ENCODE measurements at places on chromosomes 6 and 20. TPM values are rescaled to one million over a fixed set of nuclear protein-coding genes. Genes with fewer than 3 reads are reported as not detected.

The PRSS16 gene
- not detected for polyA plus RNA-seq

The HLA-F gene
- polyA plus RNA-seq: 1.4 TPM

The C6orf132 gene
- not detected for polyA plus RNA-seq

The NR2E1 gene
- polyA plus RNA-seq: 0.50 TPM

Data from neural cell (in vitro differentiated cells).